ENCODE measurements at places on chromosomes 5 and 9.

DNA sequence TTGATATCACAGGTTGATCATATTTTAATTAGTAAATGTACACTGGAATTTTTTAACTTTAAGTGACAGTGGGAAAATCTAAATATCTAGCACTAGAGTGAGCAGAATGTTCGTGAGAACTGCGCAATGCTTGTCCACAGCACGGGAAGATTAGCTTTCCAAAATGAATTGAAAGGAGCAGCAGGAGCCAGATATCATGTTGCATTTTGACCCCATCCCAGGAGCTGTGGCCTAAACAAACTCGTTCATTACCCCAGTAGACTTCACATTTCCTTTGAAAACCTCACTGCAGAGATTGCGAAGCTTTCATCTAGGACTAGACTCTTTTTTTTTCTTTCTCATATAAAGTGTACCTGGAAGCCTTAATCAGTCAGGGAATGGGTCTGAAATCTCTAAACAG, 525.8 kb downstream of the CTNND2 start:
- peaks cover 34% of the 10 kb centered on the region for H3K27me3 ChIP-seq
- no peak for DNase-seq
- H3K4me1 ChIP-seq: no peaks in the 10 kb centered on the region
- no peak overlapping the region for H3K27ac ChIP-seq
- no peaks in the 10 kb centered on the region for H3K36me3 ChIP-seq

- peak; percentile 88 for DNase-seq
- H3K4me3 ChIP-seq: peak overlapping the region; percentile 98
- H3K4me1 ChIP-seq: peaks cover 58% of the 10 kb centered on the region
- H3K27ac ChIP-seq: peak overlapping the region; percentile 90
- no peaks in the 10 kb centered on the region for H3K27me3 ChIP-seq
Measured at GRCh38 chr5:180803181-180804128, 849 bp upstream of the MGAT1 start.

- no peak overlapping the region for H3K27ac ChIP-seq
- DNase-seq: no peak
- no peaks in the 10 kb centered on the region for H3K36me3 ChIP-seq
- no peak overlapping the region for H3K4me3 ChIP-seq
- H3K27me3 ChIP-seq: no peaks in the 10 kb centered on the region
Measured at GRCh38 chr5:59007460-59008063, 424.7 kb downstream of the RAB3C start.

DNA sequence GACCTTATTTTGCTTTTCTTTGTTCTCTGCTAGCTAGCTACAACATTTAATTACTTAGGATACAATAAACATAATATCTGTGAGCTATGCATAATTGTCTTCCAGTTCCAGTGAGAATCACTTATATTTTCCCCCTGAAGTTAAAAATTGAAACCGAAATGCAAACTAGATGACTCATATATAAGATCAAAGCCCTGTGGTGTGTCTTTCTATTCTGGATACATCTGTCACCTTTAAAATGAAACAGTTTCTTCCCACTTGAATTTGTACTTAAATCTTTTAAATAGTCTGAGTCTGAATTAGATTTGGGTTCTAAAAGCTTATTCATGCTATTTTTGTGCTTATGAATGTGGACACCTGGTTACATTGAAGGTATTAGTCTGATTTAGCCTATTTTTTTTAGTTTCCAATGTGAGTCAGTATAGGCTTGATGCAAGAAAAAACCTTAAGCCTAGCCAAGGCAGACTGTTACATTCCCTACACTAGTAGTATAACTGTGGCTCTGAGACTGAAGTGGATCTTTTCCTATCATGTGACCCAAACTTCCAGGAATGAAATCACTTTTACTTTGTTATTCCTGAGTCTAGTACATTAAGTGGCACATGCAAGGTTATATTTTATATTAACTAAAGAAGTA, 703.5 kb upstream of the RGMB start:
- H3K27me3 ChIP-seq: no peaks in the 10 kb centered on the region
- no peaks in the 10 kb centered on the region for H3K4me1 ChIP-seq
- no peak for DNase-seq
- no peak overlapping the region for H3K27ac ChIP-seq
- H3K36me3 ChIP-seq: no peaks in the 10 kb centered on the region

DNA sequence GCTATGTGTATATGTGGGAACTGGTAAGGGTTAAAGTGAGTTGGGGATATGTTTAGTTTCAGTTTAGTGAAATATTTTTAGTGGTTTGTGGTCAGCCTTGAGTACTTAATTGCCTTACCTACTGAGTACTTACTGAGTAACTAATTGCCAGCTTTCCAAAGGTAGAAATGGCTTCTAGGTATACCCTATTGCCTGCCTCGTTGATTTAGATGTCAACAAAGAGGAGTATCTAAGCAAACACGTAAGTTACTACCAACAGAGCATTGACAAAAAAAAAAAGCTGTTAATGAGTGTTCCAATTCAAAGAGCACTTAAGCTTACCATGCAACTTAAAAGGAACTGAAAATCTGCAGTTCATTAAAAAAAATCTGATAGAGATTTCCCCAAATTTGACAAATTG, 8.8 kb downstream of the ATP10B start:
- H3K27ac ChIP-seq: no peak overlapping the region
- H3K27me3 ChIP-seq: no peaks in the 10 kb centered on the region
- peaks cover 8% of the 10 kb centered on the region for H3K4me1 ChIP-seq
- no peak for DNase-seq

DNA sequence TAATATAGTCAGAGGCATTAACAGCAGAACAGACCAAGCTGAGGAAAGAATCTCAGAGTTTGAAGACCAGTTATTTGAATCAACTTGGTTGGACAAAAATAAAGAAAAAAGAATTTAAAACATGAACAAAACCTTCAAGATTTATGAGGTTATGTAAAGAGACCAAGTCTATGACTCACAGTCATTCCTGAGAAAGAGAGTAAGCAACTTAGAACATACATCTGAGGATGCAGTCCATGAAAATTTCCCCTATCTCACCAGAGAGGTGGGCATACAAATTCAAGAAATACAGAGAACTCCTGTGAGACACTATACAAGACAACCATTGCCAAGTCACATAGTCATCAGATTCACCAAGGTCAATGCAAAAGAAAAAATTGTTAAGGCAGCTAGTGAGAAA, 17.4 kb upstream of the C9orf72 start:
- no peak for DNase-seq
- H3K27me3 ChIP-seq: no peaks in the 10 kb centered on the region
- peak overlapping the region; percentile 1 for H3K27ac ChIP-seq
- H3K36me3 ChIP-seq: no peaks in the 10 kb centered on the region

- H3K36me3 ChIP-seq: peaks cover 57% of the 10 kb centered on the region
- no peaks in the 10 kb centered on the region for H3K4me1 ChIP-seq
- no peaks in the 10 kb centered on the region for H3K27me3 ChIP-seq
- no peak for DNase-seq
Measured at GRCh38 chr5:31554552-31554951, 22.5 kb downstream of the C5orf22 start.

- no peak for DNase-seq
- no peaks in the 10 kb centered on the region for H3K27me3 ChIP-seq
- no peaks in the 10 kb centered on the region for H3K36me3 ChIP-seq
- H3K4me1 ChIP-seq: peaks cover 10% of the 10 kb centered on the region
- H3K27ac ChIP-seq: no peak overlapping the region
Measured at GRCh38 chr5:103217101-103217500, 41.5 kb upstream of the MACIR start.

- no peaks in the 10 kb centered on the region for H3K27me3 ChIP-seq
- DNase-seq: no peak
- H3K27ac ChIP-seq: no peak overlapping the region
Measured at GRCh38 chr9:123590499-123590898, 234.5 kb downstream of the CRB2 start.

DNA sequence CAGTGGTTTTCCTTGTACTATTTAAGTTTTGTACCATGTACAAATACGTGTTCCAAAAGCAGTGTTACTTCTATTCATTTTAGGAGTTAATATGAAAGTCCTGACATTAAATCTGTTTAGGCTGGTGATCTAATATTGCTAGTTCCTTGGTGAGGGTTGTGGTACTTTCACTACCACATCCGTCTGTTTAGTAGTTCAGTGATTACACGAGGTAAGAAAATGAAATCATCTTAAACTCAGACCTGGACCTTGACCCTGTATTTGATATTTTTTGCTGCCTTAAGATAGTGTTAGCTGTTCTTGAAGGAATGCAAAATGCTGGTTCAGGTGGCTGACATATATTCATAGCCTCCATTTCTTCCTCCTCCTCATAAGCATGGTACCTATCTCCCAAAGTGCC, 50.3 kb downstream of the MTAP start:
- DNase-seq: no peak
- H3K36me3 ChIP-seq: peaks cover 57% of the 10 kb centered on the region
- peak overlapping the region; percentile 59 for H3K27ac ChIP-seq

DNA sequence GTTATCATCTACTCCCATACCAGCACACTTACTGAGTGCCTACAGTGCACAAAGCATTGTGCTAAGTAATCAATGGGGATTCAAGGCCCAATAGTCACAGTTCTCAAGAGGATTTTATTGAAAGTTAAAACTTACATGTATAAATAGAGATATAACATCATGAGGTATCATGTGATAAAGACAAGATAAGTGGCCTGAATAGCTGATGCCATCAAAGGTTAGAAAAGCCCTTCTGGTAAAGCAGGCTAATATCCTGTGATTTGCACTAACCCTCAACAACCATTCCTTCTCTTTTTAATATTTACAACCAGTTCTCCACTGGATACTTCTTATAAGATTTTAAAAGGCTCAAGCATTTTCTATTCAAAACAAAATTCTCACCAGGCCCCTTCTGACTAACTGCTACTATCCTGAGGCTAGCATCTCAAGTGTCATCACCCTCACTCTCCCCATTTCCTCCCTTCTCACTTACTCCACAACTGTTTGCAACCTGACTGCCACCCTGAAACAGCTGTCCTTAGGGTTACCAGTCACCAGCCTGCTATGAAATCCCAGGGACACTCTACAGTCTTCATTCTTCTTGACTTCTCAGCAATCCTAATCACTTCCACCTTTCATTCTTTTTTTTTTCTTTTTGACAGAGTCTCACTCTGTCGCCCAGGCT, 377.9 kb downstream of the ENC1 start:
- H3K4me1 ChIP-seq: peaks cover 11% of the 10 kb centered on the region
- DNase-seq: no peak
- H3K4me3 ChIP-seq: no peak overlapping the region
- H3K36me3 ChIP-seq: no peaks in the 10 kb centered on the region
- H3K27ac ChIP-seq: no peak overlapping the region

DNA sequence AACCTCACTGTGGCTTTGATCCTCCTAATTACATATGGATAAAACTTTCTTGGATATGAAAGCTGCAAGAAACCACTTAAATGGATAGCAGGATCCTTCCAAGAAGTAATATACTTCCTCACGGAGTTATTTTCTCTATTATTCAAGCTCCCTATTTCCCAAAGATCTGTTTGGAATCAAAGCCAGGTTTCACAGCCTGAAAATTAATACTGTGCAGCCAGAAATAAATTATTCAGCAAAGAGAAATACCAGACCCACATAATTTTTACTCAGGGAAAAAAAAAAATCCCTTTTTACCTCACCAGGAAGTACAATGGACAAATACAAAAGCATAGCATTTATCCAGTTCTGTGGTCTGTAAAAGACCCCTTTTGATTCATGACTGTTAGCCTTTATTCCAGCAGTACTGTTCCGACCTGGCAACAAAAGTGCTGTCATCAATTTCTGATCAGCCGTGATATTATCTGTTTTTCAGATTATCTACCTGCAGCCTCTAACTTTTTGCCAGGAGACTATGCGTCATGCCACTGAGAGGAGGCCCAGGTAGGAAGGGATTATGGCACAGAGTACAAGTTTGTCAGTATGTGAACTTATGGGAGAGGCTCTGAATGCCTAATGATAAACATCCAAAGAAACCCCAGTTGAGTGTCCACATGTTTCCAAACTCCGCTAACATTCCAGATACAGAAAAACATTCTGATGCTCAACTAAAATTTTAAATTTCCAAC, 57.0 kb downstream of the FBN2 start:
- no peaks in the 10 kb centered on the region for H3K27me3 ChIP-seq
- no peaks in the 10 kb centered on the region for H3K4me1 ChIP-seq
- peaks cover 11% of the 10 kb centered on the region for H3K36me3 ChIP-seq
- H3K27ac ChIP-seq: no peak overlapping the region
- no peak overlapping the region for H3K4me3 ChIP-seq

DNA sequence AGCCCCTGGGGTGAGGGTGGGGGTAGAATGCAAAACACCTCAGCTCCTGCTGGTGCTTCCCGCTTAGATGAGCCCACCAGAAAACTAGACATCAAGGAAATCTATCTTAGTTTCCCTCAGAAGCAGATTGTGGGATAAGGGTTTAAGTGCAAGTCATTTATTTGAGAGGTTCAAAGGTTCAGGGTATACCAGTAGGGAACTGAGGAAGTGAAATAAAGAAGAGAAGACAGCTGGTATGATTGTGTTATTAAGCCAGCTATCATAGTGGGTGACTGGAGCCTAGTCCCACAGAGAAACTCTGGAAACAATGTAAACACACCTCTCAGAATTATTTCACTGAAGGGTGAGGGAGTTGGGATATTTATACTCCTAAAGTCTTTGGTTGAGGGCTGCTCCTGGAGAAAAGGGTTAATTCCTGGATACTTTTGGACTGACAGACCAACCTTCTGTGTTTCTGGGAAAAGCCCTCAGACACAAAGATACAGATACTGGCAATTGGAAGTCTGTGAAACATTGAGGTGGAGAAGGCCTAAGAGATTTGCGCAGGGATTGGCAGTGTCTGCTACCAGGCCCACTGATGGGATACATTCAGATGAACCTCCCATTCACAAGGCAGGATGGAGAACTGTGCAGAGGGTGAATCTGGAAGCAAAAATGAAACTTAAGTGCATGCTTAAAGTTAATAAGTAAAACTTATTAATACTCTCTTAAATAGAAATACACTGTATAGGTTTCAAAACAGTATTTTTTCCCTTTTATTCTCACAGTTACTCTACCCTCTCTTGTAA, 6.4 kb upstream of the DCTN4 start:
- peaks cover 11% of the 10 kb centered on the region for H3K4me1 ChIP-seq
- H3K27me3 ChIP-seq: no peaks in the 10 kb centered on the region
- no peaks in the 10 kb centered on the region for H3K36me3 ChIP-seq
- H3K4me3 ChIP-seq: no peak overlapping the region
- H3K27ac ChIP-seq: no peak overlapping the region
- no peak for DNase-seq

- no peaks in the 10 kb centered on the region for H3K36me3 ChIP-seq
- no peak overlapping the region for H3K27ac ChIP-seq
- H3K4me1 ChIP-seq: no peaks in the 10 kb centered on the region
- H3K27me3 ChIP-seq: no peaks in the 10 kb centered on the region
- DNase-seq: no peak
- H3K4me3 ChIP-seq: no peak overlapping the region
Measured at GRCh38 chr9:28471261-28471660, 898.0 kb upstream of the C9orf72 start.

DNA sequence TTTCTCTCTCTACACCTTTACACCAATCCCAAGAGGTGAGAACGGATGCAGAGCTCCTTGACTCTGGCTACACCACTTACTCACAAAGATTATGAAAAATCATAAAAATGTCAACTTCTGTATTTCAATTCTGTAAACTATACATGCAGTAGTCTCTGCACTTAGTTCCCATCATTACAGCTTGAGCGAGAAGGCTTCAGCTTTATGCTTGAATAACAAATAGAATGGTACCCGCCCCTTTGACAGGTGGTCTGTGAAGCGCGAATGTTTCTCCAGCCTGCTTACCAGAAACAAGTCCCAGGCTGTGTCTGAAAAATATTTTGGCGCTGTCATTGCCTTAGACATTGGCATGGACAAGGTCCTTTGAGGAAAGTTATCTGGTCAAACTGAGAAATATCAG, 562.4 kb upstream of the CLINT1 start:
- H3K4me1 ChIP-seq: peaks cover 10% of the 10 kb centered on the region
- no peak overlapping the region for H3K27ac ChIP-seq
- H3K27me3 ChIP-seq: no peaks in the 10 kb centered on the region
- H3K4me3 ChIP-seq: no peak overlapping the region
- H3K36me3 ChIP-seq: no peaks in the 10 kb centered on the region

Data from RWPE2 (cell line).